Stimulated activated CD4-positive, alpha-beta T cell treated with anti-CD3 and anti-CD28 coated beads, TNF-alpha, amount 100 ng/mL, for 48 hours (primary cell): ENCODE measurements at places on chromosomes 11 and 22.

- DNase-seq = peak; percentile 63
These were observed 62.0 kb downstream of the PAK1 start for GRCh38 chr11:77411717-77412441.

DNA sequence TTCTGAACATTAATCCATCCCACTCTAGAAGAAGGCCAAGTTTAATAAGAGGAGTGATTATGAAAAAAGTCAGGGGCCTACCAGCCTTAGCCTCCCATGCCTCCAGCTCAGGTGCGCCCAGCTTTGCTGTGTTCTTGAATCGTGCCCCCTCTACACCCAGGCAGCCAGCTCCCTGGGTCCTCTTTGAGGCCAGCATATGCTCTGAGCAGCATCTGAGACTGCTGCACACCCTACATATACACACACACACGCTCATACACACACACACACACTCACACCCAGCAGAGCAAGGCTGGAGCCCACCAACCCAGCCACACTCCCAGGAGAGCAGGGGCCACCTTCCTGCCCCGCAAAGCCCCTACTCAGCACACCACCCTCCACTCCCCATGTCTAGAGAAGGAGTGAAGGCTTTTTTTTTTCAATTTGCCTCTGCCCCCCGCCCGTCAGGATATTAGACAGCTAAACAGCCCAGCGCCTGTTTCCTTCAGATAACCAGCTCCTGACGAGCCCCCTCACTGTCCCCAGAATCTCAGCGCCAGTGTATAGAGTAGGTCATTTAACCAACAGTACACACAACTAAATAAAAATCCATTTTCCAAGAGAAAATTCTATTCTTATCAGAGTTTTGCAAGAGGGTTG lies 121.6 kb downstream of the BUD13 start:
- DNase-seq = no peak

GRCh38 chr11:7630002-7630401 lies 43.3 kb downstream of the CYB5R2 start:
- no peak for DNase-seq

DNA sequence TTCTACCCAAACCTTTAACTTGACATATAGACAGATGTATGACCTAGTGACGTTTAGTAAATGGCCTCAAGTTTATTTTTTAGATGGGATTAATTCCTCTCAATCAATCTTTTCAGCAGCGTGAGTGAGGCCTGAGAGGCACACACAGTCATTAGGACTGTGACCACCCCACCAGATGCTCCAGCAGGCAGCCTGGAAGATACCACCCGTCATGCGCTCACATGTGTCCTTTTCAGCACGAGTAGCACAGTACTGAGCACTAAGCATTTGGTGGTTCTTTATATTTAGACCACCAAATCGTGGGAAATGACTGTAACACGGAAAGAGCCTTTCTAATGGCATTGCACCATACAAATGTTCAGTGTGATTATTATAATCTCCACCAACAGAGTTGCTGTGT lies 354.6 kb upstream of the DDI1 start:
- no peak for DNase-seq

DNA sequence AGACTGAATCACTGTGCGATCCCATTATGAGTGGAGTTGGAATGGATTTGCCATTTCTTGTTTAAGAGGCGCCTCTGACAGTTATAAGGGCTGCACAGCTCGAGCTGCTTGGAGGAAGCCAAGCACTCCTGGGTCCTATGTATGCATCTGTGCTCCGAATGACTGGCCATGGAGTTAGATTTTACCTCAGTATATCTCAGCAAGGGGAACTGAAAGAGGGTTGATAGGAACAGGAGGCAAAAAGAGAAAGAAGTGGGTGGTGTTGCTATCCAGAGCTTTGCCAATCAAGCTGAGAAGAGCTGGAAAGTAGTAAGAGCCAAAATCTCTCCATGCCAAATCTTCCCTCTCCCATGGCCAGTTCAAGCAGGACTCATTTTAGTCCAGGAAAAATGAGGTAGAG lies 632.0 kb upstream of the KIRREL3 start:
- DNase-seq = no peak

DNA sequence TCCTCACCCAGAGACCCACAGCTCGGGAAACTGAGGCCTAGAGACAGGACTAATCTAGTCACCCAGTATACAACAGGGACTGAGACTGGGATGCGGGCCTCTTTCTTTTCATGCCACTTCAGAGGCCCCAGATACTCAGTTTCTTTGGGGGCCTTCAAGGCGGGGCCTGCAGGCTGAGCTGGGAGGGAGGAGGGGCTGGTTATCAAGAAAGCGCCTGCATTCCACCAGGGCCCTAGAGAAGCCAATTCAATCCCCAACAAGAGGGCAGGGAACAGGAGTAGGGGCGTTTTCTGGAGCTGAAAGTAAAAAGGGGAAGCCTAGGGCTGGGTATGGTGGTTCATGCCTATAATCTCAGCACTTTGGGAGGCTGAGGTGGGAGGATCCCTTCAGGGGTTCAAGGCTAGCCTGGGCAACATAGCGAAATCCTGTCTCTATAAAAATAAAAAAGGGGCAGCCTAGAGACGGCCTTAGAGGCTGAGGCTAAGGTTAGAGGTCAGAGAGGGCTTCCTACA lies 1.6 kb downstream of the ATG2A start:
- no peak for DNase-seq

GRCh38 chr11:75029836-75030631 lies 41.3 kb downstream of the NEU3 start:
- no peak for DNase-seq

DNA sequence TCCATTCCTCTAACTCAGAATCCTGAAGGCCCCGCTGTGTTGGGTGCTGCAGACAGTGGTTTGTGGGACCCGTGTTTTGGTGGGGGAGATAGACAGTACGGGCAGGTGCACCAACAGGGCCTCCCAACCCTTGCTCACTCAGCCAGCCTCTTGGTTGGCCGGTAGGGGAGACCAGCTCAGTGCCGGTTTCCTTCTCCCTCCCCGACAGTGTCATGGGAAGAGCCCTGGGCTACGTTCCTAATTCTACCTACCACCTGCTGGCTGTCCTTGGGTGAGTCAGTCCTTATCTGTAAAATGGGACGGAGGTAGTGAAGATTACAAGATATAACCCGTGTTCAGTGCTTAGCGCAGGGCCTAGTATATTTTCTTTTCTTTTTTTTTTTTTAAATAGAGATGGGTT lies 5.9 kb downstream of the TMEM134 start:
- no peak for DNase-seq

DNA sequence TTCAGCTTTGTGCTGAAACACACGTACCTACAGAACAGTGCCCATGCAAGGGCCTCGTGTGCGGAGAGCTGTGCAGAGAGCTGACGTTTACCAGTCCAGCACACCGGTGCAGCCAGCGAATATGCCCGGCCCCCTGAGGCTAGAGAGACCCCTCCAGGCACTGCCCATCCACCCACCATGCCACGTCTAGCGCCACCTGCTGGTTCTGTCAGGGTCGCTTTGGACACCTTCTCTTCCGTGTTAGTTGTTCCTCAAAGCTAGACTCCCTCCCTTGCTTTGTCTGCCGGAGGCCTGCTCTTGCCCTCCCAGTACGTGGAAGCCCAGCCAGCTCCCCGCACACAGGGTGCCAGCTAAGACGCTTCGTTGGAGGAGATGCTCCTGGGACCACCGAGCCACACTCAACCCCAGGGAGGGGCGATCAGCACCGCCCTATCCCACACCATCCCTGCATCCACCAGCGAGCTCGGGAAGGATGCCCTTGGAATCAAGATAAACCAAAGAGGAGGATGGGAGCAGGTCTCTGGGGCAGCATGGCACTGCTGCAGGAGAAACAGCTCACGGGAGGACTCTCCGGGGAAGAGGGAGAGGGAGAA lies 43.4 kb downstream of the CPT1A start:
- no peak for DNase-seq

GRCh38 chr11:45288339-45288738 lies 2.2 kb upstream of the SYT13 start:
- no peak for DNase-seq

DNA sequence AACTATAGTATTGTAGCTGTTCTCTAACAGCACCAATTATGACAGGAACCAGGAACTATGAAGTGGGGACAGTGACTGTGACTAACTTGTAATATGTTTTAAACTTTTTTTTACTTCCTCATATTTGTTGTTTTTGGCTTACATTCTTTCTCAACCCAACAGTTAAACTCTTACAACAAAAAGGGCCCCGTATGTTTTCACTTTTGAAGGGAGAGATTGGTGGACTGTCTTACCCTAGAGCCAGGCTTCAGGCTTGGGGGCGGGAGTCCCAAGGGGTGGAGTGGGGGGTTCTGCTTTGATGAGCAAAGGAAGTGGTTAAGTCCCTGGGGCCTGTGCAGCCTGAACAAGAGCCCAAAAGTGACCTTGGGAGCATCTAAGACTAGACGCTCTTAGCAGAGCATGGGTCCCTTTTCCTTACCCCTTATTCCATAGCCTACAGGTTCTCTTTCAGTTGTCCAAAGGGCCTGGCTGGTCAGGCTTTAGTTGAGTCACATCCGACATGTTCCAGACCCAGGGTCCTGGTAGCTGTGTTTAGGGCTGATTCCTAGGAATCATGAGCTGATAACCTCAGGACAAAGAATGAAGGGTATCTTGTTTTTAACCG lies 38.8 kb downstream of the STIM1 start:
- no peak for DNase-seq

DNA sequence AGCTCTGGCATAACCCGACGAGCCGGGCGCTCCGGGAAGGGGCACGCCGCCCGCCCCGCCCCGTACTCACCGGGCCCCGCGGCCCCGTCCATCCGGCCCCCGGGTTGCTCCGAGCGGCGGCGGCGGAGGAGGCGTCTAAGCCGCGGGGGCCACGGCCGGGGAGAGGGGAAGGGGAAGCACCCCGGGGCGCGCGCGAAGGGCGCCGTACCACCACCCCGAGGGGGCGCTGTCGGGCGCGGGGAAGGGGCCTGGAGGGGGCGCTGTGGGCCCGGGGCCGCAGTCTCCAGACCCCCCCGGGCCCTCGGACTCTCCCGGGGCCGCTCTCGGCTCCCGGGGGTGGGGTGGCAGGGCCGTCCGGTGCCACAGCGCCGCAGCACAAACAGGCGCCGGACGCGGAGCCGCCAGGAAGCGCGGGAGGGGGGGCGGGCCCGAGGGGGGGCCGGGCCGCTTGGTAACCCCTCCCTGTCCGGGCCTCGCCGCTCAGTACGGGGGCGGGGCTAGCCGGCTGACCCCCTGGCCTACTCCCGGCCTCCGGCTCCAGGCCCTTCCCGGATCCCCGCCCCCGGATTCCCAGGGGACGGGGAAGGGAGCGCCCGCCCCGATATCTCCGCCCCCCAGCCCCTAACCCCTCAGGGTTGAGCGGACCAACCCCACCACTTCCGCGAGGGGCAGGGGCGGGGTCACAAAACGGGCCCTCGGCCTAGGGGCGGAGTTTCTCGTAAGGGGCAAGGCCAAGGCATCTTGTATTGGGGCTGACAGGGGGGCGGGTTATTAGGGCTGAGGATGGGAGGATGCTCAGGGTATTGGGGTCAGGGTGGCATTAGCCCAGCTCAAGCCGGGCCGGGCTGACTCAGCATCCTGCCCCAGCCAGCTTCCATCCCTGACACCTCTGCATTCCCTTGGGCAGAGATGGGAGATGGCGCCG lies at the start of the genes EML3 and ROM1:
Gene EML3 (minus strand): TSS at position 410 of the 925 bp plus-strand sequence. CDS start 318 bp downstream, at position 92.
Gene ROM1 (plus strand): TSS at position 892 of the 925 bp plus-strand sequence. CDS start 25 bp downstream, at position 917.
- DNase-seq = peak; percentile 86

DNA sequence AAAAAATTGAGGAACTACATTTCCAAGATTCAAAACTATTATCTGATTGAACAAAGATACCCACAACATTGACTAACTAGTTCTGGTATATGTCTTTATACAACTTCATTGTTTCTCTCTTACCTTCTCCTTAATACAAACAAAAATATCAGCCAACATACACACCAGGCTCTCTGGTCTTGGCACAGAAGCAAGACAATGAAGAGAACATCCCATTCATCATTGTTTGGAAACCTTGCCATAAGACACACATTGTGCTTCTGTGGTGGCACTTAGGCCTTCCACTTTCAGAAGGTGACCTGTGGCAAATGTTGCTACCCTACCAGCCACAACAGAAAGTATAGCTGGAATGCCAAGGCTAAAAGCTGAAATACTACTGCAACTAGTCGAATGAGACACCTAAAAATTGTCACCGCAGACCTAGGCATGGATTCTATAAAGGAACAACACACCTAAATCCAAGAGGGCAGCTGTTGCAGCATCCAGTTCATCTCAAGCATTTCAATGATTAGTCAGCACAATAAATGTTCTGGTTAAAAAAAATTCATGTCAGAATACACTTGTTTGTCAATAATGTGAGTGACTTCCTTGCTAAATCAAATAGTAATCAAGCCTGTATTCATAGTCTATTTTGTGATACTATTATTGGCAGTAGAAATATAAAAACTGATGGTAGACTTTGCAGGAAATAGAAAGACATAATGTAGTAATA lies 26.3 kb downstream of the MAP6 start:
- DNase-seq = no peak

GRCh38 chr11:66022401-66023185 lies 3.7 kb downstream of the CATSPER1 start:
- peak; percentile 76 for DNase-seq

GRCh38 chr11:27861706-27862430 lies 161.6 kb upstream of the BDNF start:
- DNase-seq = no peak

- DNase-seq = no peak
These were observed 86.5 kb upstream of the B3GAT1 start for GRCh38 chr11:134498326-134499139.

DNA sequence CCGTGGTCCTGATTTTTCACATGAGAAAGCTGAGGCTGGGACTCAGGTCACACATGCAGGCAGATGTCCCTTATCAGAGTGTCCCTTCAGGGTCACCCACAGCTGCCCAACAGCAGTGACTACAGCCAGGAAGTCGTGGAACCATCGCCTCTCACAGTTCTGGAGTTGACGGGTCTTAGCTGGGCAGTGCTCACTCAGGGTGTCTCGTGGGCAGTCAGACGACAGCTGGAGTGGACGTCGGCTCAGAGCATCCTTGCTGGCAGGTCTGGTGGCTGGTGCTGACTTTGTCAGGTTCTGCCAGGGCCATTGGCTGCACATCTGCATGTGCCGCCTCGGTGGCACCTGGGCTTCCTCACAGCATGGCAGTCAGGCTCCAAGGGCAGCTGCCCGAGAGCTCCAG lies 35.6 kb upstream of the TH start:
- DNase-seq = no peak

GRCh38 chr11:5232176-5232575 lies 2.1 kb downstream of the HBD start:
- DNase-seq = no peak

DNA sequence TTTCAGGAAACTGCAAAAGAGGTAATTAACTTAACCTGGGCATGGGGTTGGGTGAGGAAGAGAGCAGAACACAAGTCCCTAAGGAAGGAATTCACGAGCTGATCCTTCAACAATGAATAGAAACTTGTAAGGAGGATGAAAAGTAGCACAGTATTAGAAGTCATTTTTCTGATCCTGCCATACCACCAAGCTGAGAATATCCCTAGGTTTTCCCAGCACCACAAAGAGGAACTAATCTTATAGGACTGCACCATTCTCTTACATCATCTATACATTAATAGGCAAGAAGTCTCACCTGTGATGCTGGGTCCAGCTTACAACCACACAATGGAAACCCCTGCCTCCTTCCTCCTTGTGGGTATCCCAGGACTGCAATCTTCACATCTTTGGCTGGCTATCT lies at the start of gene OR52I1:
Gene OR52I1 (plus strand): TSS at position 301 of the 400 bp plus-strand sequence. CDS start 0 bp downstream, at position 301.
- DNase-seq = no peak

DNA sequence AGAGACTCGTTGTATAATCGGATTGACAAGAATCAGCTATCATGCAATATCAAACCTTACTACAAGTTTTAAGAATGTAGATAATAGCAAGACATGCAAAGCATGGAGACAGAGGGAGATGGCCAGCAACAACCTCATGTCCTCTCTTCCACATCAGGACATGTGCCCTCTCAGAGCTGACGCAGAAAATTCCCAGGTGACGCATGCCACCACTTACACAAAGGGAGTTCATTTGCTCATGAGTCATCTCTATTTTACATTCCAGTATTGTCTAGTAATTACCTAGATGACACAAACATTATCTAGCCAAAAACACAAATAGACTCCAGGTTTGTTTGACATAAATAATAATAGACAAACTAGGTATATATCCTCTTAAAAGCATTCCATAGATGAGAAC lies 38.1 kb upstream of the OPCML start:
- DNase-seq = no peak
